ENCODE measurements at places on chromosomes 13 and 19.

DNA sequence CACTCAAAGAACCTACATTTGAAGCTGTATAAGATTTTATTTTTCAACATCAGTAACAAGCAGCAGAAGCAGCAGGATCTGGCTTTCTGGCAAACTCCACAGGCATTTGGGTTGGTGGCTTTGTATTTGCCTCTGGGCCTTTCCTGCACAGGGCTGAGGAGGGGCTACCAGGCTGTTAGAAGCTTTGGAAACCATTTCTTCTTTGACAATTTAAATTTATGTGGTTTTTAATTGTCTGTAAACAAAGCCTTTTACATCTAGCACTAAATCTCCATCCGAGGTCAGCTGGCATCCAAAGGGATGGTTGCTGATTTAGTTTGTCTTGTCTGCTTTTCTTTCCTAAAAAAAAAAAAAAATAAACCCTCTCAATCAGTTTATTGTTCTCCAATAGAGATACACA, 127.5 kb upstream of the OBI1 start:
- no peak for DNase-seq

- DNase-seq = no peak
Observed at GRCh38 chr19:13629687-13630357, 123.5 kb upstream of the CACNA1A start.

DNA sequence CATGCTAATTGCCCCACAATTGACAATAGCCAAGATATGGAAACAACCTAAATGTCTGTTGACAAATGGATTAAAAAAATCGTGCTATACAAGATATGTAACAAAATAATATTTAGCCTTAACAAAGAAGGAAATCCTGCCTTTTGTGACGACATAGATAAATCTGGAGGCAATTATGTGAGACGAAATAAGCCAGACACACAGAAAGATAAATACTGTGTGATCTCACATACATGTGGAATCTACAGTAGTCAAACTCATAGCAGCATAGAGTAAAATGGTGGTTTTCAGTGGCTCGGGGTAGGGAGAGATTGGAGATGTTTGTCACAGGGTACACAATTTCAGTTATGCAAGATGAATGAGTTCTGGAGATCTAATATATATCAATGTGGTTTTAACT, 895.8 kb downstream of the SLITRK6 start:
- DNase-seq = no peak

DNA sequence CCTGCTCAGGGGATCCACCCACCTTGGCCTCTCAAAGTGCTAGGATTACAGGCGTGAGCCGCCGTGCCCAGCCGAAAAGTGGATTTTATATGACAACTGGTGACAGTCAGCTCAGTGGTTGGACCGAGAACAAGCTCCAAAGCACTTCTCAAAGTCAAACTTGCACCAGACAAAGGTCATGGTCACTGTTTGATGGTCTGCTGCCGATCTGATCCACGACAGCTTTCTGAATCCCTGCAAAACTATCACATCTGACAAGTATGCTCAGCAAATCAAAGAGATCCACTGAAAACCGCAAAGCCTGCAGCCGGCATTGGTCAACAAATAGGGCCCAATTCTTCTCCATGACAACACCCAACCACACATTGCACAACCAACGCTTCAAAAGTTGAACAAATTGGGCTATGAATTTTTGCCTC, 21.6 kb upstream of the NAA16 start:
- DNase-seq = no peak

GRCh38 chr19:58385891-58386575, 1.0 kb upstream of the RPS5 start:
- no peak for DNase-seq

GRCh38 chr19:16306728-16307402, 17.8 kb upstream of the KLF2 start:
- no peak for DNase-seq

Measured in activated CD4-positive, alpha-beta T cell treated with anti-CD3 and anti-CD28 coated beads for 24 hours (primary cell).